ENCODE measurements at places on chromosomes 11 and 22. TPM values are rescaled to one million over a fixed set of nuclear protein-coding genes. Genes with fewer than 3 reads are reported as not detected.

The CRYBA4 gene
- total RNA-seq = not detected

The PRG3 gene
- total RNA-seq = not detected

The OAF gene
- 22.8 TPM for total RNA-seq

The GDPD4 gene
- total RNA-seq = not detected

The KCNJ11 gene
- total RNA-seq = 0.13 TPM

The NXPE4 gene
- not detected for total RNA-seq

The CRYBB3 gene
- total RNA-seq = not detected

The OR52B2 gene
- total RNA-seq = not detected

The RTN4RL2 gene
- 0.27 TPM for total RNA-seq

The CASP4 gene
- total RNA-seq = 217 TPM

The FDX1 gene
- total RNA-seq = 11.6 TPM

The YPEL1 gene
- 2.6 TPM for total RNA-seq

The APOA5 gene
- total RNA-seq = not detected

The KRTAP5-7 gene
- total RNA-seq = 0.07 TPM

The FAM83F gene
- not detected for total RNA-seq

The GUCY1A2 gene
- 0.79 TPM for total RNA-seq

The DRD2 gene
- not detected for total RNA-seq

The NOX4 gene
- total RNA-seq = 24.9 TPM

The SLC5A1 gene
- not detected for total RNA-seq

The EIF3D gene
- total RNA-seq = 437 TPM

The SCGB2A2 gene
- total RNA-seq = not detected

The PAX6 gene
- 0.40 TPM for total RNA-seq

The RGL4 gene
- not detected for total RNA-seq

All from thoracic aorta endothelial cell (primary cell).